Forelimb muscle (tissue), 1 donor: ENCODE measurements at places on chromosomes 5 and 9. TPM values are rescaled to one million over a fixed set of nuclear protein-coding genes. Genes with fewer than 3 reads are reported as not detected.
A peak's percentile ranks its signal among the peaks of the same experiment; 100 is the strongest.

The ENTPD8 gene
- polyA plus RNA-seq, result 0.46 TPM

The IFNW1 gene
- not detected for polyA plus RNA-seq

The SLC6A18 gene
- not detected for polyA plus RNA-seq

The FGFR4 gene
- 178 TPM for polyA plus RNA-seq

The WDR38 gene
- polyA plus RNA-seq, result 0.11 TPM

The CTXN3 gene
- 1.0 TPM for polyA plus RNA-seq

- no peak for DNase-seq
Observed at GRCh38 chr9:128729302-128729701, 5.4 kb upstream of the ZDHHC12 start.

- DNase-seq, result no peak
Observed at GRCh38 chr5:16592255-16592654, 24.5 kb downstream of the RETREG1 start.

DNA sequence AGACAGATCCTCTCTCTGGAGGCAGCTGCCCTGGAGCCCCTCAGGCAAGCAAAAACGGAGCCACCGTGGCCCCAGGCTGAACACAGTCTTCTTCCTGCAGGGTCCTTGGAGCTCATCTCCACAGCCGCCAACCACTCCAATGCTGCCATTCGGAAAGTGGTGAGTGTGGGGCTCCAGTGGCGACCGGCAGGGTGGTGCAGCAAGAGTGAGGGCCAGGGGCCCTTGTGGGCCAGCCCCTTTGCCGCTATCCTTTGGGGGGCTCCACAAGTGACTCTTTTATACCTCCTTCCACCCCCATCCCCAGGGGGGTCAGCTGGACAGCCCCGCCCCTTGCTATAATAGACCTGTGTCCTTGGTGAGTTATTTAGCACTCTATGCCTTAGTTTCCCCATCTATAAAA, 47.4 kb upstream of the SUSD3 start:
- no peak for DNase-seq

GRCh38 chr5:132526974-132527564, 16.3 kb downstream of the IL5 start:
- DNase-seq, result no peak

- no peak for DNase-seq
Observed at GRCh38 chr5:71892641-71893365, 173.7 kb downstream of the CARTPT start.

- no peak for DNase-seq
Observed at GRCh38 chr5:33688526-33688925, 203.3 kb downstream of the ADAMTS12 start.

GRCh38 chr9:19028835-19029451, 4.1 kb downstream of the SAXO1 start:
- DNase-seq, result peak; percentile 70

GRCh38 chr5:166251786-166252185, 2039.7 kb upstream of the WWC1 start:
- no peak for DNase-seq

GRCh38 chr5:139341689-139342422, at the start of gene PAIP2:
PAIP2 (plus strand) TSS chr5:139341854; CDS start chr5:139363785, 21,931 bp downstream.
- DNase-seq, result peak; percentile 98

DNA sequence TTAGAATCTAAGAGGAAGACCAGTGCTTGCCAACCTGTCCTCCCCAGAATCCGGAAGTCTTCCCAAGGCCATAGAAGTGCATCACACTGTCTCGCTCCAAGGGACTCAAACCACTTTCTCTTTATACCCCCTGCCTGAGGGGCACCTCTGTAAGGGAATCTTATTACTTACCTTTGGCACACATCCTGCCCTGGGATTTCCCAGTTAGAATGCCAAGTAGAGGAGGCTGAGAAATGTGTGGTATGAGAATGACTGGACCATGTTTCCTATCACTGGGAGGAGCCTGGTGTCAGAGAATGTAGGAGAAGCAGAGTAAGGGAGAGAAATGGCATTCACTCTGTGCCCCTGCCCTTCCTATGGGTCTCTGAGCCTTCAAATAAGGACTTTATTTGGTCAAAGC, 85.8 kb downstream of the AOPEP start:
- no peak for DNase-seq

GRCh38 chr5:50595199-50595598, 71.2 kb upstream of the PARP8 start:
- no peak for DNase-seq

DNA sequence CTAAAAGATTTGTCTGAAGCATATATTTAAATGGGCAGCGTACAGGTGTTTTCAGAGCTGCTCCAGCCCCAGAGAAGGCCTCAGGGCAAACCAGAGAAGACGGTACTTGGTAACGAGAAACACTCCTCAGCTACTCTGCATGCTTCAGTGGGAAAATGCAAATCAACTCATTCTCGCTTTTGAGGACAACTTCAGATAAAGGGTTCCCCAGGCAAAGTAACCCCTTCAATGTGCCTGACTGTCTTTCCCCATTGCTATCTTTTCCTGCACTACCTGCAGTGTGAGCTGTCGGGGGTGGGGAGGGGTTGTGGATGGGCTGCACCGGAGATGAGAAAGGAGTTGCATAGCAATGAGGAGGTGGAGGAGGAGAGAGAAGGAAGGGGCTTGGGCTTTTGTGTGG, 339.7 kb upstream of the CLINT1 start:
- no peak for DNase-seq
